ENCODE measurements at places on chromosomes 4 and X.

GRCh38 chrX:110317061-110317819 is 645 bp downstream of the AMMECR1 start:
- peak; percentile 23 for DNase-seq

DNA sequence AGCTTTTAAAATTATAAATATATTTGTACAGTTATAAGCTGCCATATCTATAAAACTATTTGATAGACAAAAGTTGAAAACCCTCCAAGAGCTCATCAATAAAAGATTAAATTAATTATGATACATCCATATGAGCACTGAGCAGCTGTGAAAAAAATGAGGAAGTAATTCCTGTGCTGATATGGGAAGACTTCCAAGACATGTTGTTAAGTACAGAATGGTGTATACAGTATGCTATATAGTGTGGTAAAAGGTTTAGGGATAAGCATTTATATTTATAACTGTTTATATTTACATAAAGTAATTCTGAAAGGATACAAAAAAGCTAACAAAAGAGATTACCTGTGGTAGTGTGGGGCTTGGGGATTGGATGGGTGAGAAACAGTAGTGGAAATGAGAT is 92.8 kb upstream of the BMP2K start:
- no peak for DNase-seq

DNA sequence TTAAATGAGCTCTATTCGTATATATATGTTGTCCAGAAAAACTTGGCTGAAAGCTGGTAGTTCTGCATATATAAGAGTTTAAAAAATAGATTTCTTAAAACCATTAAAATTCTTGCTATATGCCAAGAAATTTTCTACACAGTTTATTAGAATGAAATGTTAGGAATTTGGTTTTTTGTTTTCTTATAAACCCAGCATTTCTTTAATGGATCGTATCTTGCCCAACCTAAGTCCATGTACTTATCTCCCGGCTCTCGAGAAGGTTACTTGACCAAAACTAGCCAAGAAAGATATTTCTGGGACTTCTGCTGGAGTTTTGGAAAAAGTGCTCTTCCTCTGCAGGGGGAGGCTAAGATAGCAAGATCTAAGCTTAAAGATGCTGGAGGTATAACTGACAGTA is 4.7 kb upstream of the ASB5 start:
- no peak for DNase-seq

GRCh38 chr4:134740290-134740689 is 538.7 kb upstream of the PABPC4L start:
- DNase-seq: no peak

DNA sequence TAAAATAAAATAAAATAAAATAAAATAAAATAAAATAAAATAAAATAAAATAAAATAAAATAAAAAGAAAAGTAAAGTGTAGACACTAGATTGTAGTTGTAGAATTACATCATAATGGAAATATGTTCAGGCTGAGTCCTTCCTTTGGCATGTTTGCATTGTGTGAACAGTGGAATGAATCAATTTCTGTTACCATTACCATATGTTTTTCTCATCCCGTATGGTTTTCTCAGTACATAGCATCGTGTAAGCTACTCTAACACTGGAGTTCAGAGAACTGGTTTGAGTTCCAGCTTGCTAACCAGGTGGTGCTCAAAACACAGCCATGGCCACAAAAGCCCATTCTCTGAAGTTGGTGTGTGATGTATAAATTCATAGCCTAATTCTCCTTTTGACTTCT is 45.9 kb downstream of the USP11 start:
- no peak for DNase-seq

DNA sequence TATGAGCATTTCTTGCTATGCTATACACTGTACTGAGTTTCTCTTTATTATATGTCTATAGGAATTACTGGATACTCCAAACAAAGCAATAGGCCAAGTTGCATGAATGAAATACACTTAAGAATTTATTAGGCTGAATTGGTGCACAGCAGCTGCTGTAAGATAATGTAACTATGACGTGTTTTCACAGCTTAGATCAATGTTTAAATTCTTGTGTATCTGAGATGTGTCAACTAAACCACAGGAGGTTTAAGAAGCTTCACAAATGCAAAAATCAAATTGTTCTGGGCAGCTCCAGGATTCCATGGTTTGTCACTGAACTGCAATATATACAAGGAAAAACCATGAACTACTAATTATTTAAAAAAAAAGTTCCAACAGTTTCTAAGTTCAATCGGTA is 156.7 kb downstream of the MAPK10 start:
- no peak for DNase-seq

All from NCI-H526 treated with DMSO at 0.1 percent for 48 hours (cell line).